ENCODE measurements at places on chromosomes 7 and 10.
A peak's percentile ranks its signal among the peaks of the same experiment; 100 is the strongest.

GRCh38 chr10:49274886-49275285 is 24.1 kb upstream of the C10orf71 start:
- peak; percentile 14 for DNase-seq

- DNase-seq: no peak
Measured at GRCh38 chr7:156118248-156118645, 306.0 kb upstream of the SHH start.

DNA sequence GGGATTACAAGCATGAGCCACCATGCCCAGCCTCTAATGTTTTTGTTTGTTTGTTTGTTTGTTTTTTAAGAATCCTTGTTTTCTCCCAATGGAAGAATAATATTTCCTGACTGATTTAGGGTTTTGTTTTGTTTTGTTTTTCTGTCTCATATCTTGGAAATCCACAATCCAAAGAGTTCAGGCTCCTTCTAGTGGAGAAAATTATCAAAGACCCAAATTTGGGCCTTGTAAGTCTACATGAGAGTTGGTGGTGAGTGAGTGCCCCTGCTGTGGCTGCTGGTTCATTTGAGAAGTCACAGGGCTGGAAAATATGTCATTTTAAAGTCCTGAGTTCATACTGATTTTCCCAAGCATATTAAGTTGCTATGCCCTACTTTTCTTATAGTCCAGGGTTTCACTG is 33.5 kb upstream of the KLHL7 start:
- DNase-seq: no peak

DNA sequence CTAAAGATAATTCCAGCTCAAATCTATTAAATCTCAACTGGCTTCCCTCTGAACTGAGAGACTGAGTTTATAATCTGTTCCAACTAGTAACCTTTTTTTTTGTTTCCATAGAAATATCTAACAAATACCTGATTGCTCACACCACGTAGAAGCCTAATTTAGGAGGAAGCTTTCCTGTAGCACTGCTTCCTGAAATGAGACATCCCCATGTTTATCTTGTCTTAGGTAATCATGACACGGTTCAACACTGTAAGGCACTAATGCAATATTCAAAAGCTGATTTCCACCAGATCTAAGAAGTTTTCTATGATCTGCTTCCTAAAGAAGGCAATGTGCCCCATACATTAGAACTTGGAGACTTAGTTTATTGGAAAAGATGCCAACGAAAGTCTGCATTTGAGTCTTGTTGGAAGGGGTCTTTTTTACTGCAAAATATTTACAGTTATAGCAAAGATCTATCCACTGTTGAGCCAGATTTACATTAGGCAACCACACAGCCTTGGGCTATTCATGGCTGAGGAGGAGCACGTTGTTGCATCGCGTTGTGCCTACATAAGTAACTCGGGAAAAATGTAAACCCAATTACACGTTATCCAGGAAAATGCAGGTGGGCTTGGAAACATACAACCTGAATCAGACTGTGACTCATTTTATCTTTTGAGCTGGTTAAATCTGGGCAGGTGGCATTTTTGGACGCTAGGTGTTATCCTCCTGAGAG is 66.3 kb downstream of the VIPR2 start:
- DNase-seq: no peak

DNA sequence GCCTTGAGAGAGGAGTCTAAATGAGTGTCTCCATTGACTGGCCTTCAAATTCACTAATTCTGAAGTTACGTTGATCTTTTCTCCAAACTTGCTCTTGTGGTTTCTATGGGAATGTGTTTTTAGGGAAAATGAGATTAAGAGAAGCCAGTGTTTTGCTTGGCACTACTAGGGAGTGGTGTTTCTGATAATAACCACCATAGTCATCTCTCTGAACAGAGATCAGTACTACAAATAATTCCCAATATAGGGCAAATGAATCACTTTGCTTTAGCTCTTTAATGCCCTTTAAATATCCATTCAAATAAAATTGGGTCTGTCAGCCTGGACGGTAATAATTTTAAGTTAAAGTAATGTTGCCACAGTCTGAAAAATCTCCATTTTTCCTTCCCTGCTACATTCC is 90.8 kb downstream of the NRF1 start:
- DNase-seq: no peak

GRCh38 chr7:89265631-89266030 is 470.1 kb upstream of the TEX47 start:
- no peak for DNase-seq

DNA sequence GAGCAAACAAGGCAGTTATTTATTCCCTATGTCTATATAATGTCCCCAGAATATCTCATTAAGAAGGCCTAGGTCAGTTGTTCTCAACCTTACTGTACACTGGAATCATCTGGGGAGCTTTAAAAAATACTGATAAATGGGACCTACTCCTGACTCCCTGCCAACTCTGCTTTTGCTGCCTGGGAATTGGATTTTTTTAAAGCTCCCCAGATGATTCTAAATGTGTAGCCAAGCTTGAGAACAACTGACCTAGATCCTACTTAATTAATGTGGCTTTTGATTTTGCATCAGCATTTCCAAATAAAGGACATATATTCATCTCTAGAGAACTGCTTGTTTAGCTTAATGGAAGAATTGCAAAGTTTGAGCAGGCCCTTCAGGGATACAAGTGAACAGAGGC is 91.7 kb upstream of the HPS1 start:
- no peak for DNase-seq

- no peak for DNase-seq
Measured at GRCh38 chr7:69808391-69808790, 210.1 kb downstream of the AUTS2 start.

DNA sequence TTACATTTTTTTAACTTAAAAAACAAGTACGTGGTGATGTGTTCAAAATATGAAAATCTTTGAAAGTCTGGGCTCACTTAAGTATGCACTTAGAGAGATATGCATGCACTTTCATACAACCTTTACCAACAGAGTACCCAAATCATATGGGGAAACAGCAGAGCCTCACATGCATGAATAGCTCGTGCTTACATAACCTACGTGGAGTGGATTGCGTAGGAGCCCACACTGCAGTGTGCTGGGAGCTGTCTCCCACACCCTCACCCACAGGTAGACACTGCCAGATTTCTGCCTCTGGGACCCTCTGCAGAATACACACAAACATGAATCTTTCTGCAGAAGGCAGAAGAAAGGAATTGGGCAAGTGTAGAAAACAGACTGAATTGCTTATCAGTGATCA is 581 bp downstream of the CLCN1 start:
- DNase-seq: no peak

- no peak for DNase-seq
Measured at GRCh38 chr7:80313716-80314115, 179.1 kb downstream of the GNAI1 start.

DNA sequence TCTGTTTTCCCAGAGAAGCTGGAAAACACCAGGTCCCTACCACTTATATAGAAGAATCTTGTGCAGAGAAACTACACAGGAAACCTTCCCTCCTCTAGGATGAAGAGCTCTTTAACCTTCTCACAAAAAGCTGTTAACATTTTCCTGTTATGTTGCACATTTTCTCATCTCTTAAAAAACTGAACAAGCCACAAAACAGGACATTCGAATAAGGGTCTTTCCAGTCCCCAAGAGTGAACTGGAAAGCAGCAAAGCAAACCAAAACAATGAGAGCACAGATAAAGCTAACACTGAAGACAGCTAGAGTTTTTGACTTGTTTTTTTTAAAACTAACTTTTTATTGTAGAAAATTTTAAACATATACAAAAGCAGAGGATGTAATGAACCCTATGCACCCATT is 82.7 kb downstream of the RNF216 start:
- DNase-seq: no peak

- DNase-seq: peak; percentile 79
Measured at GRCh38 chr7:35691827-35692307, 3.1 kb downstream of the HERPUD2 start.

- no peak for DNase-seq
Measured at GRCh38 chr10:21159669-21160068, 262.6 kb upstream of the NEBL start.

GRCh38 chr7:19852192-19852591 is 78.8 kb upstream of the TMEM196 start:
- no peak for DNase-seq

GRCh38 chr7:133191787-133192186 is 61.1 kb upstream of the EXOC4 start:
- DNase-seq: no peak

GRCh38 chr7:155509725-155510551 is 36.4 kb downstream of the CNPY1 start:
- DNase-seq: no peak

GRCh38 chr7:479115-479947 is 40.3 kb downstream of the PDGFA start:
- DNase-seq: no peak

- no peak for DNase-seq
Measured at GRCh38 chr10:93150289-93150688, 76.6 kb downstream of the CYP26A1 start.

GRCh38 chr10:78655979-78656378 is 412.8 kb upstream of the ZMIZ1 start:
- DNase-seq: no peak

DNA sequence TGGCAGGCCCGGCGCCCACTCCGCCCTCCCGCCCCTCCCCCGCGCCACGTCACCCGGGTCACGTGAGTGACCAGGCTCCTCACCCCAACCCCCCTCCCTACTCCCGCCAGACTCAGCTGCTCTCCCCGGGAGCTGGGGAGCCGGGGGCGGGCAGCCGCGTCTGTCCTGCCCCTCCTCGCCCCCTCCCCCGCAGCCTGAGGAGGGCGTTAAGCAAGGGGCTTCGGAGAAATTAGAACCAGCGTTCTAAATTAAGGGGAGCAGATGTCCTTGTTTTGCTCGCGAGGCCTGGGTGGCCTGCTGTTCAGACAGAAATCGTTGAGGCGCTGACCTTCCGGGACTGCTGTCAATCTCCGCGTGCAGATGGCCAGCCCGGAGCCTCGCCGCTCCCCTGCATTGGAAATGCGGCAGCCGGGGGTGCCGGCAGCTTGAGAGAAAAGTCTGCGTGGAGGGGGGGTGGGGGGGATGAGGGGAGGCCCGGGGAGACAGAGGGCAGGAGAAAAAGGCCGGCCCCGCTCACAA is 102.2 kb upstream of the ZNF438 start:
- peak; percentile 77 for DNase-seq

DNA sequence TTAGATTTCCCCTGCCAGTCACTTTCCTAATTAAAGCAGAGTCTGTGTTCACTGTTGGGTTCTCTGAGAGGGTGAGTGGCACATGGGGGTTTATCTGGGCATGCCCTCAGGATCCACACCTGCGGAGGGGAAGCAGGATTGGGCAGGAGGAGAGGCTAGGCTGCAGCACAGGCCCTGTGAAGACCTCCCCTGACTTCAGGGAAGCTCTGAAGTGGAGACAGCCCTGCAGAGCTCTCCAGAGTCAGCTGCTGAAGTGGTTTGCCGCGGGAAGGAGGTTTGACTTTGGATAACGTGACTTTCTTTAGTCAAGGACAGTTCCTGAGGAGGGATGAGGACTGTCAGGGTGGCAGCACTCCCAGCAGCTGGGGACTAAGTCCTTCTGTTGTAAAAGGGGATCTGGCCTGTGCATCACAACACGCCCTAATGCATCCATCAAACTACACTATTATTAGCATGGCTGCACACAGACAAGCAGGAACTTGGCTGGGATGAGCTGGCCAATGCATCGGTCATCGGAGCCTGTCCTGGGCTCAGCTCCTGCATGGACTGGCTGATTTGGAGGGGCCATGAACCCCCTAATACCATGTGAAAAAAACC is 50.9 kb upstream of the LEP start:
- peak; percentile 34 for DNase-seq

DNA sequence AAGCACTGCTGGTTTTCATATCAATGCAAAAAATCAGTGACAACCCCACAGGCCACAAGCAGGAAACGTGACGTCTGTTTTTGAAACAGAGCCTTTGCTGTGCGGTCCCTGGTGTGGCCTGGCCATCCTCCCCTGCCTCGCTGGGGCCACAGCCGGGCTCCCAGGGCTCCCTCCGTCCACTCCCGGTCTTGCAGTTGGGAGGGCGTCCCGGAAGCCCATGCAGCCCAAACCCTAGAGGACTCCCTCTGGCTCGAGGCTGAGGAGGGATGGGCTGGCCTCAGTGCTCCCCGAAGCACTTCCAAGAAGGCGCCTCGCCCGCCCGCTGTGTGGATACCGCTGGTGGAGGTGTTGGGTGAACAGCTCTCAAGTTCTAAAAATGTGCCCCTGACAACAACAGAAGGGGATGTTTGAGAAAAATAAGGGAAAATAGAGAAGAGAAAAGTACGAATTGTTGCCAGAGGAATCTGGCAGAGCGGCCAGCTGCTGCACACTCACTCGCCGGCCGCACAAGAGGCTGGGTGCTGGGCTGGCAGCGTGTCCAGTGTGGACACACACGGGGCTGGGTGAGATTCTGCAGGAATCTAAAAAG is 73.5 kb downstream of the ZRANB1 start:
- peak; percentile 67 for DNase-seq

Measured in activated CD8-positive, alpha-beta memory T cell treated with anti-CD3 and anti-CD28 coated beads, Interleukin-2, amount 10 ng/mL, durations not matched to agents 7 days and 5 days (primary cell).